ENCODE measurements at places on chromosomes 13 and 19. TPM values are rescaled to one million over a fixed set of nuclear protein-coding genes. Genes with fewer than 3 reads are reported as not detected.

Gene PSPN
- 3.0 TPM for total RNA-seq

Gene SLC8A2
- 37.4 TPM for total RNA-seq

Gene ONECUT3
- not detected for total RNA-seq

Gene RAB20
- 1.7 TPM for total RNA-seq

Gene ACP7
- total RNA-seq: not detected

Gene SIGLECL1
- total RNA-seq: not detected

Gene ZNF724
- 10.6 TPM for total RNA-seq

Gene KIR2DL1
- not detected for total RNA-seq

Gene PRKCG
- 2.0 TPM for total RNA-seq

Gene TPTE2
- 0.25 TPM for total RNA-seq

Gene RINL
- total RNA-seq: 1.7 TPM

Gene TNFSF11
- total RNA-seq: not detected

Gene IGFL3
- total RNA-seq: not detected

Gene TMEM221
- 0.74 TPM for total RNA-seq

Data from temporal lobe (tissue), 4 donors.